CD4-positive, alpha-beta T cell treated with Interleukin-17A for 1 hour (primary cell): ENCODE measurements at places on chromosomes 1 and 21.

DNA sequence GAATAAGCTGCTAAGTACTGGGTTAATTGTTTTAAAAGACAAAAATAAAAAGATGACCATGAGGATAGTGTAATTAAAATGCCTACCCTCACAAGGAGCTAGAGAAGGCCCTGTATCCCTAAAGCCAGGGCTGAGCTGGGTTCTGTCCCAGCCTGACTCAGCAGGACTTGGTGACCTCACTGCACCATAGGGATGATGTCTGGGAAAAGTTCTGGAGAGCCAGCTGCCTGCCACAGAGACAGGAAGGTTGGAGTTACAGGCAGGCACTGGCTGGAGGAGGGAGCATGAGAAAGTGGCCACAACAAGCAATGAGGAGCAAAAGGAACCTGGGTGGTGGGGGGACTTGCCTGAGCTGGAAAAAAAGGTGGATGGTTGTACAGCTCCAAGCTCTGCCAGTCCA lies 5.7 kb upstream of the TNR start:
- DNase-seq, result no peak

GRCh38 chr1:39522661-39523567 lies 31.5 kb downstream of the BMP8A start:
- DNase-seq, result no peak

- no peak for DNase-seq
Measured at GRCh38 chr1:113048064-113048463, 24.9 kb upstream of the LRIG2 start.

- peak; percentile 19 for DNase-seq
Measured at GRCh38 chr1:117346206-117346928, 20.9 kb upstream of the MAN1A2 start.

DNA sequence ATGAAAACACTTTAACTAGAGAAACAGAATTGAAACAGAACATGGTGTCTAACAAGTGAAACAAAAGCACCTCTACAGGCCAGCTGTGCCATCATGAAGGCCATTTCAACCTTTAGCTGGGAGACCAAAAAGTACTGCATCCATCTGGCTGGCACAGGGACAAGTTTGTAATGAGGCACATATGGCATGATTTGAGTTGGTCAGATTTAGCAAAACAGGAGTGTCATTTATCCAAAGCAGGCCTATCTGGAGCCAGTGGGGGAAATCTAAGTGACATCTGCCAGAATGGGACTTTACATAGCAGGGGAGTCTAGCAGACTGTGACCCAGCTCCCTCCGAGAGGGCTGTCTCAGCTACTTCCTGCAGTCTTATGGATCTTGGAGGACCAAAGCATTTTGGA lies 51.9 kb downstream of the DNTTIP2 start:
- no peak for DNase-seq
